ENCODE measurements at places on chromosomes 1 and 21. TPM values are rescaled to one million over a fixed set of nuclear protein-coding genes. Genes with fewer than 3 reads are reported as not detected.

GRCh38 chr1:170410401-170411166, 121.4 kb upstream of the GORAB start:
- H3K4me3 ChIP-seq: no peak overlapping the region
- H3K36me3 ChIP-seq: no peaks in the 10 kb centered on the region
- no peaks in the 10 kb centered on the region for H3K4me1 ChIP-seq
- H3K27me3 ChIP-seq: peaks cover 52% of the 10 kb centered on the region
- no peak overlapping the region for H3K27ac ChIP-seq

DNA sequence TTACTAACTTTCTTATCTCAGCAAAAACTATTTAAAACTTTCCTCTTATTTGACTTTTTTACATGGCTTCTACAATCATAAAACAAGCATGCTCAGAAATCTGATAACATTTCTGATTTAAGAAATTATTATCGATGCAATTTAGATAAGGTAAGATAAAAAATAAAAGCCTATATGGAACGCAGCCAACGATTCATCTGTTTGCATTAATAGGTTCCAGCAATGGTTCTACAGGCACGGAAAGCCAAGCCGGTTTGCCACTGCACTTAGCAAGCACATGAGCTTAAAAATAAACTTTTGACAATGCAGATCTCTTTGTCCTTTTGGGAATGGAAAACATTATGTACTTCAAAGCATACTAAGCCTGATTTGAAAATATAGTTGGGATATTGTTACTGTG, 77.5 kb upstream of the KCNK2 start:
- no peak overlapping the region for H3K4me3 ChIP-seq
- H3K4me1 ChIP-seq: no peaks in the 10 kb centered on the region
- no peaks in the 10 kb centered on the region for H3K27me3 ChIP-seq
- no peak for DNase-seq
- H3K36me3 ChIP-seq: no peaks in the 10 kb centered on the region
- H3K27ac ChIP-seq: no peak overlapping the region

- peaks cover 4% of the 10 kb centered on the region for H3K27me3 ChIP-seq
- no peak overlapping the region for H3K4me3 ChIP-seq
- no peak for DNase-seq
- H3K36me3 ChIP-seq: no peaks in the 10 kb centered on the region
These were observed 87.1 kb downstream of the ENAH start for GRCh38 chr1:225565847-225566246.

DNA sequence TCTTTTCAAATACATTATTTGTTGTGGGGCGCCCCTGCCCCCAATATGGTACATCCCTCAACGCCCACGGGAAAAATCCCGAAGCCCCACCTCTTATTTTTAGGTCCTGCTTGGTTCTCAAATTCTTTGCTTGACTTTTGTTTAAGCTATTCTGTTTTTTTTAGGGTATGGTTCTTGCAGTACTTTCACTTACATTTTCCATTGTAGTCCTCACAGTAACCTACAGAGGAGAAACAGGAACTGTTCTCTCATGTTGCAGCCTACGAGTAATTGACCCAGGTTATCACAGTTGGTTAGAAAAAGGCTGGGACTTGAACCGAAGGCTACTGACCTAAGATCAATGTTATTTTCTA, 697 bp upstream of the C21orf91 start:
- peak overlapping the region; percentile 96 for H3K27ac ChIP-seq
- peaks cover 13% of the 10 kb centered on the region for H3K36me3 ChIP-seq
- no peaks in the 10 kb centered on the region for H3K27me3 ChIP-seq
- peak overlapping the region; percentile 88 for H3K4me3 ChIP-seq
- peak; percentile 63 for DNase-seq
- H3K4me1 ChIP-seq: peaks cover 26% of the 10 kb centered on the region

DNA sequence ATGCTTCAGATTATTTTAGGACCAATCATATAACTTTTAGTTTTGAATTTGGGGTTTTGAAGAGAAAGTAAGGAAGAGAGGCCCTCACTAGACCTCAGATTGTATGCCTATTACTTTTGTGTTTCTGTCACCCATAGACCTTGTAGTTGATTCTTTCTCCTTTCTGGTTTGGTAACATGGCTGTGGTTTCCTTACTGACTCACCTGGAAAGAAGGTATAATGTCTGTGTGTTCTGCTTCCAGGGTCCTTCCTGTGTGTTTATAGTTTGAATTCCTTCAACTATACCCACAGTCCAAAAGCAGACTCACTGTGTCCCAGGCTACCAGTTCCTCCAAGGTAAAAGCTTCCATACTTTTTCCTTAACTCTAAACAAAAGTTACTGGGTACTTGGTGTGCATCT, 8.1 kb downstream of the SLC44A3 start:
- no peaks in the 10 kb centered on the region for H3K4me1 ChIP-seq
- no peak overlapping the region for H3K4me3 ChIP-seq
- no peaks in the 10 kb centered on the region for H3K36me3 ChIP-seq
- peaks cover 29% of the 10 kb centered on the region for H3K27me3 ChIP-seq
- no peak overlapping the region for H3K27ac ChIP-seq

PM20D1 gene
- 0.75 TPM for total RNA-seq

DNA sequence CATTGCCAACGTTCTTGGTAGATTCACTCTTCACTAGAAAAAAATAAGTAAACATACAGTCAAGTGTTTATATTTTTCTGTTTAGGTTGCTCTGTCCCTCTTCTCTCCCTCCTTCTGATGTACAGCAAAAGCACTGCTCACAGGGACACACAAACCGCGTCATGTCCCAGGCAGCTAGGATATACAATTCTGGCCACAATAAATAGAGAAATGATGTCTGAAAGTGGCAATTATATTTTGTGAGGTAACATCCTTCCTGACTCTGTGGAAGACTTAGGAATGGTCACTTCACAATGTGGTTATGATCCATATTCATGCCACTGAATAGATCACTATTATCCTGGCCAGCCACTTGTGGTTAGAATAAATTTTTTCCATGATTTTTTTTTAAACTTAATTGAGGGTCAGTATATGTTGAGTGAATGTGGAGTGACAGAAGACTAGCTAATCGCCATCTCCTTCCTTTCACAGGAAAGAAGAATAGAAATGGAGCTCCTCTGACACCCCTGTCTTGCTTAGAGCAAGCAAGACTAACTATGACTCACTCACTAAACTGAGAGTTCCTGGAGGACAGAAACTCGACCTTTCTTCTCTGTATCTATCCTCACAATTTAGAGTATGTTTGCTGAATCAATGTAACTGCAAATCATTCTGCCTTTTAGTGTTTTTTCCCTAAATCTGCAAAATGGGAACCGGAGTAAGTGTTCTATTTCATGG, 54.0 kb downstream of the ZNHIT6 start:
- H3K27me3 ChIP-seq: no peaks in the 10 kb centered on the region
- DNase-seq: no peak
- no peak overlapping the region for H3K4me3 ChIP-seq
- H3K4me1 ChIP-seq: no peaks in the 10 kb centered on the region
- H3K27ac ChIP-seq: no peak overlapping the region

DNA sequence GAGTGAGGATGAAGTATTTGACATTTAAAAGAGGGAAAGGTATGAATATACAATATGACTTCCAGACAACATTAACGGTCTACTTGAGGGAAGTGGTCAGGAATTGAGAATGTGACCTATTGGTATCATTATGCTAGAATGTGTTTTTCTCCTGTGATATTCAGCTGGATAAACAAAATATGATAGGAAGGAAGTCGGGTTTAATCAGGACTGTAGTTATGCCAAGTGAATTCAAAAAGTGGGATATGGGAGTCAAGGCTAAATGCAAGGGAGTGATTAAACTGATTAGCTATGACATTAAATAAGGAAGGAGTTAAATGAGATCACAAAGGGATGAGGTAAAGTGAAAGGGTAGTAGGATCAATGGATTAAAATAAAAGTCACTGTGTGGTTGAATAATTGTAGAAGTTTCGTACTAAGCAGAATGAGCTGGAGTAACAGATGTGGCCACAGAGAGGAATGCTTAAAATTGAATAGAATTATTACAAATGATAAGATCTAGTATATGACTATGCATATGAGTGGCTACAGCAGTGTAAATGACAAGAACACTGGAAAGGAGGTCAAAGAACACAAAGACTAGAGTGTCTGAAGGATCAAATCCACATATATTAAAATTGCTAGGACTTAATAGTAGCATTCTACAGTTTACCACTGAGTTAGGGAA, 62.5 kb downstream of the TRIM33 start:
- peaks cover 14% of the 10 kb centered on the region for H3K36me3 ChIP-seq
- H3K27me3 ChIP-seq: no peaks in the 10 kb centered on the region
- no peak overlapping the region for H3K4me3 ChIP-seq
- H3K4me1 ChIP-seq: peaks cover 12% of the 10 kb centered on the region

DNA sequence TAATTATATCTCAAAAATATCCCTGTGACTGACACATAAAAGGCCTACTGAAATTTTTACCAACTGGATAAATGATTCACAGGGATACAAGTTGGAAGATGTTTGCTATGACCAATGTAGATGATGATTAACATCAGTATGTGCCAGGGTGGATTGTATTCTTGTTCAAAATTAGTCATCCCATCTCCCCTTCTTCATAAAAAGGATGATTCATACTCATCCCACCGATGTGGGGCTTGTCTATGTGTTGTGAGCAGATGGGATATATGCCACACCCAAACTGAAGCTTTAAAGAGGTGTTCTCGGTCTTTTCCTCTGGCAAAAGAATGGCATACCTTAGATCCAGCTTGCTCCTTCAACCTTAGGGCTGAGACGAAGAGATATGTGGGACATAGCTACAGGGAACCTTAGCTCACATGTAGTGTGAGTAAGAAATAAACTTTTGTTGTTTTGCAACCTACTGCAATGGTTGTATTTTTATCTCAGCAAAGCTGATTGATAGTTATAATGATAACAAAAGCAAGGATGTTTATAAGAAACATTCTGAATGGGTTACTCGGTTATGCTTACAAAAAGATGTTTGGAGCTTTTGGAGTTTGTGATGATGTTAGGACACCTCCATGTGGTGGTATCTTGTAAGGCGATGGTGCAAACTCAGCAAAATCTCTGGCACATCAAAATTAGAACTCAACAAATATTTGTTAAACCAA, 29.4 kb downstream of the SPATA17 start:
- no peaks in the 10 kb centered on the region for H3K36me3 ChIP-seq
- no peak overlapping the region for H3K27ac ChIP-seq
- H3K27me3 ChIP-seq: peaks cover 6% of the 10 kb centered on the region
- no peak overlapping the region for H3K4me3 ChIP-seq

DNA sequence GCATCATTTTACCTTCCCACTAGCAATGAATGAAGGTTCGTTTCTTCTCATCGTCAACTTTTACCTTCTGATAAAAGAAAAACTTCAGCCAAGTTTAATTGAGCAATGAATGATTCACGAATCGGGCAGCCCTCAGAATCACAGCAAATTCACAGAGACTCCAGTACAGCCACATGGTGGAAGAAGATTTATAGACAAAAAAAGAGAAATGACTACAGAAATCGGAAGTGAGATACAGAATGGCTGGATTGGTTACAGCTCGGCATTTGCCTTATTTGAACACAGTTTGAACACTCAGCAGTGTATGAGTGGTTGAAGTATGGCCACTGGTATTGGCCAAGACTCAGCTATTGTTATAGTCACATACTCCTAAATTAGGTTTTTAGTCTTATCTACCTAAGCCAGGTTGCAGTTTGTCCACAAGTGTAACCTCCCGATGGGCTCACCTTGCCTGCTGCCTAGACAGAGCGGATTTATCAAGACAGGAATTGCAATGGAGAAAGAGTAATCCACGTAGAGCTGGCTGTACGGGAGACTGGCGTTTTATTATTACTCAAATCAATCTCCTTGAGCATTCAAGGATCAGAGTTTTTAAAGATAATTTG, 15.3 kb downstream of the AK4 start:
- H3K27me3 ChIP-seq: peaks cover 30% of the 10 kb centered on the region
- no peak for DNase-seq
- H3K4me3 ChIP-seq: no peak overlapping the region
- H3K27ac ChIP-seq: no peak overlapping the region
- H3K36me3 ChIP-seq: no peaks in the 10 kb centered on the region

GRCh38 chr1:15574741-15575140, 10.1 kb downstream of the AGMAT start:
- no peak overlapping the region for H3K4me3 ChIP-seq
- H3K36me3 ChIP-seq: no peaks in the 10 kb centered on the region
- no peak overlapping the region for H3K27ac ChIP-seq
- no peaks in the 10 kb centered on the region for H3K27me3 ChIP-seq
- peaks cover 8% of the 10 kb centered on the region for H3K4me1 ChIP-seq
- DNase-seq: no peak

DNA sequence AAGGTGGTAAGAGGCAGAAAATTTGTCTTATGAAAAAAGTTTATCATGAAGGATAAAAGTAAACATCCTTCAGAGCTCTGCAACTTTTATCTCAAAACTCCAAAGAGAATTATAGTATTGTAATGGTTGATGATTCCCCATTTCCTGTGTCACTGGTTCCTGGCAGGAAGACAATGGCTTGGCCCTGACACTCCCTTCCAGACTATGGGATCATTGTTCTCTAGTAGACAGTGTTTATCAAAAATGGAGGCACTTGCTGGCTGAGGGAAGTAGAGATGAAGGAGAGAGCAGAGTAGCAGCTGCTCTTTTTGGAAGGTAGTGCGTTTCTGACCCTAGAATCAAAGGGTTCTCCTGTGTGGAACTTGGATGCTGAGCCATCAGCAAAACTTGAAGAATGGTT, 145.9 kb upstream of the ATP1B1 start:
- no peak overlapping the region for H3K27ac ChIP-seq
- peaks cover 12% of the 10 kb centered on the region for H3K27me3 ChIP-seq
- no peaks in the 10 kb centered on the region for H3K36me3 ChIP-seq
- H3K4me1 ChIP-seq: no peaks in the 10 kb centered on the region
- DNase-seq: no peak
- H3K4me3 ChIP-seq: no peak overlapping the region

GRCh38 chr21:36852864-36853263, 113.6 kb downstream of the HLCS start:
- no peaks in the 10 kb centered on the region for H3K36me3 ChIP-seq
- H3K27ac ChIP-seq: no peak overlapping the region
- H3K4me1 ChIP-seq: peaks cover 13% of the 10 kb centered on the region

GRCh38 chr1:15322648-15323350, 75.8 kb downstream of the FHAD1 start:
- peaks cover 19% of the 10 kb centered on the region for H3K4me1 ChIP-seq
- H3K27ac ChIP-seq: no peak overlapping the region
- DNase-seq: no peak
- H3K36me3 ChIP-seq: peaks cover 10% of the 10 kb centered on the region
- no peak overlapping the region for H3K4me3 ChIP-seq

- H3K36me3 ChIP-seq: no peaks in the 10 kb centered on the region
- DNase-seq: no peak
- H3K27me3 ChIP-seq: no peaks in the 10 kb centered on the region
- no peak overlapping the region for H3K27ac ChIP-seq
These were observed 328.9 kb upstream of the USP25 start for GRCh38 chr21:15400905-15401304.

Measured in natural killer cell treated with Interleukin-12 subunit alpha and Interleukin-12 subunit beta and Interleukin-15 and Interleukin-18, amount 100 ng/mL, for 72 hours (primary cell).